ENCODE measurements at places on chromosomes 7 and 10.

DNA sequence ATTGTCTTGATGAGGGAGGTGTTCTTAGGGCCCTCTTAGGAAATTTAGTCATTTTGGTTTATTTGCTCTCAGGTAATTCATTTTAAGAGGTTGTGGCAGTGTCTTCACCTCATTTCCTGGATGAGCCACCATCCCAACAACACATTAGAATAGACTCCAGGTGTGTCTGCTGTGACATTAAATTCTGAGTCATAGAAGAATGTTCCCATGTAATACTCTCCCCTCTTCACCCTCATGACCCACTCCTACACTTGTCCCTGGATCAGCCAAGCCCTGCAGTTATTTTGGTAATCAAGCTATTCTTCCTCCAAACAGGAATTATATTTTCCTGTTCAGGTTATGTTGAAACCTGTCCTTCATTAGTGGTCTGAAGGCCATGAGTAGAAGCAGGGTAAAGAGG lies 944.1 kb downstream of the SORCS3 start:
- no peak for DNase-seq

DNA sequence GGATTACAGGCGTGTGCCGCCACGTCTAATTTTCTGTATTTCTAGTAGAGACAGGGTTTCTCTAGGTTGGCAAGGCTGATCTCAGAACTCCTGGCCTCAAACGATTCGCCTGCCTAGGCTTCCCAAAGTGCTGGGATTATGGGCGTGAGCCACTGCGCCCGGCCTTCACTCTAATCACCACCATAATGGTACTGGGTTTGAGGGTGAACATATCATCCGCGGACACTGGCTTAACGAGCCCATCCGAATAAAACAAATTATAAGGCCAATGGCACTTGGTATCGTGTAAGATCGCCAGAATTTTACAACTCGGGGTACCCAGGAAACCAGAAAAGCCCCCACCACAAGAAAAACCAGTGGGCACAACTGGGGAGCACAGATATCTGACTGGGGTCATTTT lies 580 bp downstream of the FAM200A start:
- DNase-seq, result no peak

DNA sequence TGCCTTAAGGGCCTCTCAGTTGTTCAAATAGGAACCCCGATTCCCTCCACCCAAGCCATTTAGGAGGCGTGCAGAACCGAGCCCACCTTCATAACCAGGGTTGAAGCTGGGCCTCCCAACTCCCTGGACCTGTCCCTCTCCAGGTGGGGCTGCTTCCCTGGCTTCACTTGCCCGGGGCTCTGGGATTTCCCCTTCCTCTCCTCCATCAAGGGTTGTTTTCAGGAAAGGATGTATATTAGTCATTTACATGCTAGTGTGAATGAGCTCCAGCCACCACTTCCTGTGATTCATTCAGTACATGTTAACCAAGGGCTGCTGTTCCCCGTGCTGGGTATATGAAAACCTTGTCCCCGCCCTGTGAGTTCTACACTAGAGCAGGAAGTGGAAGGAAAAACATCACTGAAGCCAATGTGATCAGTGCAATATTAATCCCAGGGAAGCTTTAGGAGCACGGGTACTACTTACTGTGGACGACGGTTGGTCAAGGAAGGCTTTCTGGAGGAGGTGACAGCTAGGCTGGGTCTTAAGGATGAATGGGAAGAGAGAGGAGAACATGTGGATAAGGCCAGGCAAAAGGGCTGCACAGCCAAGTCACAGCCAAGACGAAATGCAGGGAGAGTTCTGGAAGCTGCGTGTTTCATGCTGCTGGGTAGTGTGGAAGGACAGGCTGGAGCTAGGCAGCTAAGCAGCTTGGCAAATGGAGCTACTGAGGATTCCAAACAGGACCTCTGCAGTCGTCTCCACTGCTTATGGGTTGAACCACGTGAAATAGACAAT lies 150.1 kb upstream of the SHH start:
- no peak for DNase-seq

DNA sequence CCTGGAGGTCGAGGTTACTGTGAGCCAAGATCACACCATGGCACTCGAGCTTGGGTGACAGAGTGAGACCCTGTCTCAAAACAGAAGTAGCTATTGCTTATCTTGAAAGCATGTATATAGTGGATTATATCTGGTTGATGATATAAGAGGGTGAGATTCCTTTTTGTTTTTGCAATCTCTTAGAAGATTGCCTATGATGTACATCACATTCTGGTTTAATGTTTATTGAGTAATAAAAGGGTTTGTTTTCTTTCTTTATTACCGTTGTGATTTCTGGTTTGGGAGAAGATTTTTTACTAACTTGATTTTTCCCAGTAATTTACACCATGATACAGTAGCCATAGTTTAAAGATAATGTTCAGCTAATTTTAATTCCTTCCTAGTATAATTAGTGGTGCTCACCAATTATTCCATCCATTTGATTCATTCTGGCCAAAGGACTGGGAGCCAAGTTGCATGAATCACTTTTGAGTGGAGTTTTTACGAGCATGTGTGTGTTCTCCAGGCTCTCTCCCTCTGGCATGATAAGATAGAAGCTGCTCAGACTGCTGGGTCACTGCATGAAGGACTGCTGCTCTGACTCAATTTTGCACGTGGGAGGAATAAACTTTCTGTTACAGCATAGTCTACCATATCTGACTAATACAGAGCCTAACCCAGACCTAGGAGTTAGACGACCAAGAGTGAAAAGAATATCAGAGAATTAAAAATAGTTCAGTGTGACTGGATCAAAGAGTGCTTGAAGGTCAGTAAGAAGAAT lies 13.5 kb upstream of the TSPAN13 start:
- DNase-seq, result no peak

GRCh38 chr7:42065942-42066341 lies 171.1 kb downstream of the GLI3 start:
- no peak for DNase-seq

All from NCI-H1105 (cell line).